Left lobe of liver (tissue), 2 donors: ENCODE measurements at places on chromosomes 5 and 9.

- DNase-seq = no peak
Measured at GRCh38 chr5:16810208-16810854, 125.8 kb downstream of the MYO10 start.

DNA sequence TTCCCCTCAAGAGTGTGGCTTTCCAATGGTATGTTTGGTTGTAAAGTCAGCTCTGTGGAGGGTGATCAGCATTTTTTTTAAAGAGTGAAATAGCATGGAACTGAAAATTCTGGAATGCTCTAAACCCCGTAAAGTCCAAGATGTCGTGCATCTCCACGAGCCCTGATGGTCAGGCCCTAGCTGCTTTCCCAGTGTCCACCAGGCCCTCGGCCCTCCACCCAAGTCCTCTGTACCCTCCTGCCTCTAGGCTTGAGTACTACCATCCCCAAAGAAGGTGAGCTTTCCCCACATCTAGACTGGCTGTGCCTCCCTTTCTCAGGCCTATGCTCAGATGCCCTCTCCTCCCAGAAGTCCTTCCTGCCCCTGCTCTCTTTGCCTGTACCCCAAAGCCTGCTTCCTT is 280.3 kb downstream of the GADD45G start:
- peak; percentile 18 for DNase-seq

- no peak for DNase-seq
Measured at GRCh38 chr5:129245489-129245888, 150.9 kb downstream of the ISOC1 start.

GRCh38 chr5:84255315-84255714 is 129.4 kb downstream of the EDIL3 start:
- DNase-seq = no peak

DNA sequence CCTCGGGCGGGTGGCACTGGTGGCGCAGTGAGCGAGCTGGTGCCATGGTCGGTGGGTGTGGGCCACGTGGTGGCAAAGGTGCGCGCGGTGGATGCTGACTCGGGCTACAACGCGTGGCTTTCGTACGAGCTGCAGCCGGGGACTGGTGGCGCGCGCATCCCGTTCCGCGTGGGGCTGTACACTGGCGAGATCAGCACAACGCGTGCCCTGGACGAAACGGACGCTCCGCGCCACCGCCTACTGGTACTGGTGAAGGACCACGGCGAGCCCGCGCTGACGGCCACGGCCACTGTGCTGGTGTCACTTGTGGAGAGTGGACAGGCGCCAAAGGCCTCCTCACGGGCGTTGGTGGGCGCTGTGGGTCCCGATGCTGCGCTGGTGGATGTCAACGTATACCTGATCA is 2.0 kb downstream of the PCDHA4 start:
- DNase-seq = no peak

- no peak for DNase-seq
Measured at GRCh38 chr9:3385871-3386270, 139.9 kb downstream of the RFX3 start.

DNA sequence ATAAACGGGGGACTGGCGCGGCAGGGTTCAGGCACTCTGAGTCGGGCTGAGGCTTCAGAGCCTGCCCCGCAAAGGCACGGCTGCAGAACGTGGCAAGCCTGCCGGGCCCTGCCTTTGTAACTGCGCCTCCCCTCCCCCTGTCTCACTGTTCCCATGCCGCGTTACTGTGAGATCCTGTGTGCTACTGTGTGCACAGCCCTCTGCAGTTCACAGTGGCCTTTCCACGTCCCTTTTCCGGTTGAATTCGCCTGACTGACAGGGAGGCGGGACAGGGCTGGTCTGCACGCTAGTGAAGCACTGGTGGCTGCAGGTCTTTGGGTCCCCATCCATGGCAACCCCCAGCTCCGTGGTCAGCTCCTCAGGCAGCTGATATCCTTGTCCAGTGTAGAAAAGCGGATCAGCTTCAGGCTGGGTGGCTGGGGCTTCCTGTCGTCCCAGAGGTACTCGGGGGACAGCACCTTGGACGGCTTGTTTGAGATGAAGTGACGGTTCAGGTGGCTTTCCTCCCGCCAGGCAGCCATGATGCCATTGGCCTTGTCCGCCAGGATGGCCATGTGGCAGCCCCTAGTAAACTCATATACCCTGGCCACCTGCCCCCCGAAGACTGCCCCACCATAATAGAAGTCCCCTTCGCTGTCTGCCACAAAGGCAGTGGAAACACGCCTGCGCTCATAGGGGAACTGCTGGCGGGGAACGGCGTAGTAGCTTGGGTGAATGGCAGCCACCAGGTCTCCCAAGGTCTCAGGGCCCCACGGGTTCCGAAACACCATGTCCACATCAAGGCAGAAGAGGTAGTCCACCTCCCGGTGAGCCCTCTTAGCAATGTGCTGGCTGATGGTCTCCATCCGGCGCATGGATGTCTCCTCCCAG is 10.3 kb downstream of the GBGT1 start:
- DNase-seq = no peak

GRCh38 chr5:125835293-125836172 is 587.7 kb upstream of the GRAMD2B start:
- DNase-seq = no peak

- DNase-seq = no peak
Measured at GRCh38 chr5:61184708-61185107, 22.4 kb upstream of the SMIM15 start.

DNA sequence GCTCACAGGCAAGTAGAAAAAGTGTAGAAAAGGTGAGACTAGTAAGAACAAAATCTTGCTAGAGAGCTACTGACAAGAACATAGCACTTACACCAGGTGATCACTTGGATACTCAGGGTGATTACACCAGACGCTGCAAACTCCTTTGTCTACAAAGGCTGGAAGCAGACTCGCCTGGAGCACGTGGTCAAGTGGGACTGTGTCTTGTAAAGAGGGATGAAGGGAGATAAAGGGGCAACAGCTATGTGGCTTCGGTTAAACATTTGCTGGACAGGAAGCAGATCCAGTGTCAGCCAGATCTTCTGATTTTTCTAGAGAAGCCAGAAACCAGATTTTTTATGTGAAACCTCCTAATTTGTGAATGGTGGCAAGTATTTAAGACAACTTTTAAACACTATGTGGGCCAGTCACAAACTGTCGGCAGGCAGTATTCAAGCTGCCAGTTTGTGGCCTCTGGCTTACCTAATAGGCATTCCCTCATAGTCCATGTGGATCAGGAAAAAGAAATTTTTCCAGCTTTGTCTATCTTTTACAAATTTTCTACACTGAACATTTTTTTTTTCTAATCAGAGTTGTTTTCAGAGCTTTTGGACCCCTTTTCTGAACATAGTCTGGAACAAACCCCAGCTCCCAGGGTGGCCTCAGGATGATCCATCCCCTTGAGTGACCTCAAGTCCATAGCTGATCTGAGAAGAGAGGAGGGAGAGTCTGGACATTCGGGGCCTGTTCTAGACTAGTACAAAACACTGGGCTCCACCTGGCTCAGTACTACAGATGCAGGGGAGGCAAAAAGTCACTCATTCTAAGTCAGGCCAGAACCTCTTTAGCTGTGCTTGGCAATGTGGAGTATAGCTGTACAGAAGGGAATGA is 262.9 kb downstream of the ARRDC3 start:
- no peak for DNase-seq

- no peak for DNase-seq
Measured at GRCh38 chr9:5825895-5826622, 6.9 kb downstream of the ERMP1 start.

- DNase-seq = no peak
Measured at GRCh38 chr5:159571501-159572244, 241.4 kb upstream of the IL12B start.

DNA sequence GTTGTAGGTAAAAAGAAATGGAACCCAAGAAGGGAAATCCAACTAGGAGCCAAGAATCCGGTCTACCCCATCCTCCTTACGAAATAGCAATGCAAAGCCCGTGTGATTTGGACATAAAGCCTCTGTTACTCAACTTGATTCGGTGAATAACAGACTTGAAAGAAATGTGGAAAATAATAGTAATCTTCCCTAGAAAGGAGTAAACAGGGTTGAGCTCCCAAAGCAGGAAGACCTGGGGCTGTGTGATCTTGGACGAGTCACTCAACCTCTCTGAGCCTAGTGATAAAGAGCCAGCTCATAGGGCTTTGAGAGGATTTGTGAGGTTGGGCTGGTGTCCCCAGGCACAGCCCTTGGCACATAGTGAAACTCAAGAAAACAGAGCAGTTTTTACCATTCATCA is 42.7 kb upstream of the IL17B start:
- DNase-seq = no peak

GRCh38 chr9:18478501-18479361 is 4.8 kb downstream of the ADAMTSL1 start:
- no peak for DNase-seq

GRCh38 chr5:39453606-39454005 is 28.8 kb upstream of the DAB2 start:
- DNase-seq = no peak

GRCh38 chr5:159609359-159609758 is 279.1 kb upstream of the IL12B start:
- DNase-seq = no peak

GRCh38 chr5:169650701-169651331 is 13.7 kb downstream of the DOCK2 start:
- DNase-seq = no peak

GRCh38 chr9:17739022-17739421 is 160.2 kb downstream of the SH3GL2 start:
- DNase-seq = no peak

- peak; percentile 19 for DNase-seq
Measured at GRCh38 chr5:132262882-132263547, 5.5 kb downstream of the PDLIM4 start.

- DNase-seq = no peak
Measured at GRCh38 chr5:148957591-148958202, 105.2 kb downstream of the SH3TC2 start.

- no peak for DNase-seq
Measured at GRCh38 chr9:92713528-92713927, 43.6 kb upstream of the IPPK start.

DNA sequence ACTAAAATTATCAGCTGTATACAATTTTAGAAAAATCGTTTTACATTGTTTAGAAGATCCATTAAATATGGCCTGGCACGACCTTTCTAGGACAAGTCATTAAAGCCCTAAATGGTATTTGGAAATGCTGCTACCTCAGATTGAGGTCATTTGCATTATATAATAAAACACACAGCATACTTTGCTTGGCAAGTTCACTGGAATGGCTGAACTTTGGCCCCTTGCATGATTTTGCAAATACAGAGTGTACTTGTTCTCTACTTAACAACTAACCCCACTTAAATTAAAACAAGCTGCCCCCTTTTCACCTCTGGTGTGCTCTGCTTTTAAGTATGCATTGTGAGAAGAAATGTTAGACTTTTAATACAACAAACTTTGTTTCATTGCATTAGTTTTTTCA is 860.1 kb downstream of the PTPRD start:
- DNase-seq = peak; percentile 78

GRCh38 chr5:167835146-167835545 is 456.3 kb upstream of the WWC1 start:
- no peak for DNase-seq

DNA sequence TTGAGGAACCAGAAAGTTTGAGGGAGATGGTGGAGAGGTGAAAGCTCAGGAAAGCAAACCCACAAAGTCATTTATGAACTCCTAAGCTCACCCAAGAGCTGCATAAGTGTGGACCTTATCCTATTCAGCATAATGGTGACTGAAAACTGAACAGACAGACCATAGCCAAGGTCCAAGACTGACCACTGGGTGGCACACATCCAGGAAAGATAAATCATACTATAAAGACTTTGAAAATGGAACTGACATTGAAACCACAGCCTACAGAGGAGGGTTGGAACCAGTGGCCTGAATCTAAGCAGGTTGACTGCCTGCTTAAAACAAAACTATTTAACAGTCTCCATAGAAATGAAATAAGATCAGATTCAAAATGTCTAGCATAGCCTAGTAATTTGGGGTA is 121.0 kb upstream of the RGS7BP start:
- no peak for DNase-seq

GRCh38 chr5:142405814-142406395 is 81.1 kb upstream of the SPRY4 start:
- DNase-seq = no peak

- no peak for DNase-seq
Measured at GRCh38 chr9:122498883-122499288, 11.7 kb upstream of the OR1J2 start.

DNA sequence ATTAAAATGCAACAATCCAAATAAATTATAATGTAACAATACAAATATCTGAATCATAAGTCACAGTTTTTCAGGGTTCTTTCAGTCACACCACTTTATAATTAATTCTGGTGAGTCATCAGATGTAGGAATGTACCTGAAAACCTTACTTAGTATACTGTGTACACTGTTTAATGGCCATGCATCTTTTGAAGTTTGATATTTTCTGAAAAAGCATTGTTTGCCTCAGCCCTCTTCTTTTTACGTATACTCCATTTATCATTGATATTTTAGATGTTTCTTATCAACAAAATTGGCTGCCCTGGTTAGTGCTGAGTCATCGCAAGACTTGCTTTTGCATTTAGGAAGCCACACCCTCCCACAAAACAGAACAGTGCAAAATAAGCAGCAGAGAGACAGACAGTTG is 218.6 kb downstream of the PJA2 start:
- no peak for DNase-seq

GRCh38 chr5:112549605-112550166 is 130.6 kb upstream of the EPB41L4A start:
- DNase-seq = no peak

GRCh38 chr9:127927201-127927987 is 3.2 kb downstream of the PIP5KL1 start:
- DNase-seq = no peak

- DNase-seq = no peak
Measured at GRCh38 chr9:135830496-135830895, 76.8 kb downstream of the CAMSAP1 start.

- no peak for DNase-seq
Measured at GRCh38 chr9:137394866-137395665, 27.9 kb downstream of the EXD3 start.

GRCh38 chr9:134408389-134408788 is 82.1 kb downstream of the RXRA start:
- peak; percentile 83 for DNase-seq

- DNase-seq = no peak
Measured at GRCh38 chr5:31656806-31657205, 17.9 kb downstream of the PDZD2 start.

- DNase-seq = no peak
Measured at GRCh38 chr5:131384616-131385214, 120.9 kb downstream of the CDC42SE2 start.

- no peak for DNase-seq
Measured at GRCh38 chr9:83544002-83544698, 5.9 kb upstream of the FRMD3 start.

- no peak for DNase-seq
Measured at GRCh38 chr5:38465702-38466423, 90.6 kb downstream of the LIFR start.
